ENCODE measurements at places on chromosomes 1 and 21.

DNA sequence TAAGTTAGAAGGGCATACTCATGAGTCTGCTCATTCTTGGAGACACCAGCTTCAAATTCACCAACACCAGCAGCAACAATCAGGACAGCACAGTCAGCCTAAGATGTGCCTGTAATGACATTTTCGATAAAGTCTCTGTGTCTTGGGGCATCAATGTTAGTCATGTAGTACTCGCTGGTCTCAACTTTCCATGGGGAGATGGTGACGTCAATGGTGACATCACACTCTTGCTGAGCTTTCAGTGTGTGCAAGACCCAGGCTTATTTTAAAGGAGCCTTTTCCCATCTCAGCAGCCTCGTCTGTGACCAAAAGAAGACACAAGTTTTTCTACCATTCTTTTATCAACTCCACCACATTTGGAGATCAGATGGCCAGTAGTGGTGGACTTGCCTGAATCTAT lies 75.5 kb downstream of the SERINC2 start:
- no peak for DNase-seq

- DNase-seq: no peak
Observed at GRCh38 chr1:27152004-27152828, 2.7 kb downstream of the SLC9A1 start.

DNA sequence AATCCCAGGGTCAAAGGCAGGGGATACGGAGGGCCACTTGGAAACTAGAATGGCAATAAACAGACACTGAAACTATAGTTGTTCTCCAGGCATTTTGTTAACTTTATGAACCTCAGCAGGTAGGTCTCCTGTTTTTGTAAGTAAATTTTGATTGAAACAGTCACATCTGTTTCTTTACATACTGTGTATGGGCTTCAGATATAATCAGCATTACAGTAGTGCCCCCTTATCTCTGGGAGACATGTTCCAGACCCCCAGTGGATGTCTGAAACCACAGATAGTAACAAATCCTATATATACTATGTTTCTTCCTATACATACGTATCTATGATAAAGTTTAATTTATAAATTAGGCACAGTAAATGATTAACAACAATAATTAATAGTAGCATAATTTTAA lies 11.5 kb downstream of the STIL start:
- no peak for DNase-seq

DNA sequence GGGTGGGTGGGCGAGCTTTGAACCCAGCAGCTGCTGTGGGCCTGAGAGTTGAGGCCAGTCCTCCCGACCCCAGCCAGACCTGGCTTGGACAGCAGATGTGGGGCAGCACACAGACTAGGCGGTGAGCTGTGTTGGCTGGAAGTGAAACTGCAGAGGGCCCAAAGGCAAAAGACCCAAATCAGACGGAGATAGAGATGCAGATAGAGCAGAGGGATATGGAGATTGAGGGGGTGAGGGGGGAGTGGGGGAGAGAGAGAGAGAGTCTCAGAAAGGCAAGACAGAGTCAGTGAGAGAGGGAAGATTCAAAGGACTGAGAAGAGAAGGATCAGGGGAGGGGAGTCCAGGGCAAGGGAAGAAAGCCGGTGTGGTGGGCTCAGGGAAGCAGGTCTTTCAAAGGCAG lies 17.0 kb upstream of the POU3F1 start:
- DNase-seq: no peak

Measured in iPS DF 6.9 (cell line).